ENCODE measurements at places on chromosomes 2 and 18. TPM values are rescaled to one million over a fixed set of nuclear protein-coding genes. Genes with fewer than 3 reads are reported as not detected.

DNA sequence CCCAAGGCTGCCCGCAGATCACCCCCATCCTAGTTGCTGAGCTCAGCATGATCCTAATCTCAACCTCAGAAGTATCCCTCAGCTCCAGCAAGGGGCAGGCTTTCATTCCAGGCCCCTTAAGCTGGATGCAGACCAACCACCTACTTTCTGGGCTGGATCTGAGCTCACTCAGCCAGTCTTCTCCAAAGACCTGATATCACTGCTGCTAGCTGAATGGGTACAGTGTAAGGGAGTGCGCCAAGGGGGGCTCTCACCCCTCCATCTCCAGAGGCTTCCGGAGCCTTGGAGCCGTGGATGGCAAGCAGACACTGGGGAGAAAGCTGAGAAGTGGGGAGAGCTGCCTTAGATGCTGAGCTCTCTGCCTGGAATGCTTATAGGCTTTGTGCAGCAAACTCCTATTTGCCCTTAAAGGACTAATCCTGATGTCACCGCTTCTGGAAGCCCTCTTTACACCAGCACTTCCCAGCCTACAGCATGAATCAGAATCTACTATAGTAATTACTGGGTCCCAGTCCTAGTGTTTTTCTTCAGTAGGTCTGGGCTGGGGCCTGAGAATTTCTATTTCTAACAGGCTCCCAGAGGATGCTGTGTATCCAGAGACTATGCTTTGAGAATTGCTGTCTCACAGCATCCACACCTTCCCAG is 31.0 kb downstream of the GYPC start:
- no peak overlapping the region for H3K27ac ChIP-seq
- DNase-seq, result no peak
- H3K27me3 ChIP-seq, result no peaks in the 10 kb centered on the region

GRCh38 chr2:121790276-121790956 is 35.0 kb downstream of the TSN start:
- no peaks in the 10 kb centered on the region for H3K36me3 ChIP-seq
- no peak overlapping the region for H3K27ac ChIP-seq
- no peak overlapping the region for H3K4me3 ChIP-seq
- no peaks in the 10 kb centered on the region for H3K27me3 ChIP-seq

Gene KIDINS220
- total RNA-seq, result 151 TPM

Gene SNTG2
- total RNA-seq, result 1.9 TPM

DNA sequence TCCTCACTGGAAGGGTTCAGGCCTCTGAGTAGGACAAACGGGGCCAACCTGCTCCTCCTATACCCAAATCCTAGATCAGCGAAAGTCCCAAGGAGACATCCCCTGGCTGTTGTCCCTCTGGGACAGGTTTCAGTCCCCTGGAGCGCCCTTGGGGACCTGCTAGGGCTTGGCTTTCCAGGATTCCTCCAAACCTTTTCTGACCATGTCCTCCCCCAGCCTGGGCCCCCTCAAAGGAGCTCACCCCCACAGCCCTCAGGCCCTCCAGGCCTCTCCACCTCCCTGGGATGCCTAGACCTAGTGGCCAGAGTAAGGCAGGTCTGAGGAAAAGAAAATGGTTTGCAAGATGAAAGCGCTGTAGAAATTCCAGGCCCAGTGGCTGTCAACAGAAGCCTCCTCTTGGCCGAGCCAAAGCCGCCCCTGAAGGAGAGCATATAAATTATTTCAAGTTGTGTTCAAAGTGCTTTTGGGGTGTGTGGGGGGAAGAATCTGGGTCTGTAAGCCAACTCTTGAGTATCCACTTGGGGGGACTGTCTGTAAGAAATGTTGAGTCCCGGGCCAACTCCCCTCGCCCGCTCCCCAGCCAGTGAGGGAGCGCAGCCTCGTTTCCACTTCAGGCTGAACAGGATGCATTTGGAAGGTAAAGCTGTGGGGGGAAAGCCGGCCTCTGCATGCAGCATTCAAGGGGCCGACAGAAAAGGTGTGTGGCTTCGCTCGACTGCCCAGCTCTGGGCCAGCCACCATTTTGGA is 158.6 kb downstream of the DYSF start:
- no peak overlapping the region for H3K27ac ChIP-seq
- H3K4me1 ChIP-seq, result peaks cover 21% of the 10 kb centered on the region
- no peaks in the 10 kb centered on the region for H3K36me3 ChIP-seq
- no peak for DNase-seq
- H3K27me3 ChIP-seq, result no peaks in the 10 kb centered on the region
